ENCODE measurements at places on chromosomes 4 and X.

DNA sequence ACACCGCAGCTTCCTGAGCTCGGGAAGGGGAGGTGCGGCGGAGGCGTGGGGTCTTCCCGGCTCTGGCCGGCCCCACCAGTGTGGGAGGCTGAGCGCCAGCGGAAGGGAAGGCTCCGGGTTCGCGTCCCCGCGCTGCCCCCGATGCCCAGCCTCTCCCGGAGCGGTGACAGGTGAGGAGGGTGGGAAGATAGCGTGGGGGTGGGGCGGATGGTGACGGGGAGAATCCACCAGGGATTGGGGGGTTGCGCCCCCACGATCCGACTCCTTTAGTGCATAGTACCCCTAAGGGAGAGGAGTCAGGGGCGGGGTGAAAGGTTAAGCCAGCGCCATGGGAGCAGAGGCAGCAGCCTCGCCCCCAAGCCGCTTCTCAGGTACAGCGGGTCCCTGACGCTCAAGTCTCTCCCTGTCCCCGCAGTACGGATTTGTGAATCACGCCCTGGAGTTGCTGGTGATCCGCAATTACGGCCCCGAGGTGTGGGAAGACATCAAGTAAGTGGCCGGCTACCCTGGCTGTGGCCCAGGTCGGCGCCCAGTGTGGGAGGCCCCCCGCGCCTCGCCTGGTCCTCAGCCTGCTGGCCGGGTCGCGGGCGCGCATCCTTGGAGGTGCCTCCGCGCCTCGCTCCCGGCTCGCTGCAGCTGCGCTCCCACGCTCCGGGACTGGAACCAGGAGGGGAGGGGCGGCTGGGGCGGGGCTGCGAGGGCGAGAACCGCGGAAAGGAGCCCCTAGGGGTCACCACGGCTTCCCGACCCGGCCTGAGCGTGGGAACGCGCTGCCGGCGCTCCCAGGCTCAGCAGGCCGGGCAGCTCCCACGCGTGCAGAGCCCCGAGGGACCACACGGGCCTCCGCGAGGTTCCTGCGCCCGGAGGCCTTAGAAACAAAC, 791 bp downstream of the GUCY1B1 start:
- DNase-seq = no peak

GRCh38 chrX:3521396-3521795, 174.9 kb upstream of the MXRA5 start:
- no peak for DNase-seq

GRCh38 chrX:120308959-120309872, 2.0 kb downstream of the TMEM255A start:
- DNase-seq = no peak

- DNase-seq = no peak
Measured at GRCh38 chr4:170884969-170885570, 795.3 kb upstream of the AADAT start.

- DNase-seq = no peak
Measured at GRCh38 chr4:29852537-29852936, 867.6 kb upstream of the PCDH7 start.

DNA sequence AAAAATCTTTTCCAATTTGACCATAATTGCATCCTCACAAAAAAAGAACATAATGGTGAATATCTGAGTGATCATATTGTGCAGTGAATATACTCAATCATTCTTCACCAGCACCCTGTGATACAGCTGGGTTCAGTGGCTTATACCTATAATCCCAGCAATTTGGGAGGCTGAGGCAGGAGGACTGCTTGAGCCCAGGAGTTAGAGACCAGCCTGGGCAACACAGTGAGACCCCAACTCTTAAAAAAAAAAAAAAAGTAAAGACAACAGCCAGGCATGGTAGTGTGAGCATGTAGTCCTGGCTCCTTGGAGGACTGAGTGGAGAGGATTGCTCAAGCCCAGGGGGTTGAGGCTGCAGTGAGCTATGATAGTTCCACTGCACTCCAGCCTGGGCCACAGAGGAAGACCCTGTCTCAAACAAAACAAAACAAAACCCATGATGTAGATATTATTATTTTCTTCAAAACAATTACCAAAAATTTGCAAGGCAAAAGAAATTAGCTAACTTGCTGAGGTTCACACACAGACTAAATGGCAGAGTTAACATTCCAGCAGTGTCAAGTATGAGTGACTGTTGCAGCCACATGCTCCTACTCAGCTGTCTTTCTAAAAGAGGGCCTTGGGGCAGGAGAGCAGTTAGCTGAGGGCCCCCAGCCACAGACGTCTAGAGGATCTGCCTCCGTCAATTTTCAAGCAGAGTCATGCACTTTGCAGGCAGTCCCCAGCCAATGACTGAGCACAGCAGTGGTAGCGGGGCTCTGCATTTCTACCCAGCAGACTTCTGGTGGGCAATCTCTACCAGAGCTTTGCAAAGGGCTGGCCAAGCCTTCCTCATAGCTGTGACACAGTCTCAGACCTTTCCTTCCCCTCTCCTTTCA, 33.4 kb downstream of the ADGRA3 start:
- DNase-seq = no peak

Measured in HFF-Myc (cell line).